T1000 (cell line): ENCODE measurements at places on chromosomes 3 and 15.
A peak's percentile ranks its signal among the peaks of the same experiment; 100 is the strongest.

DNA sequence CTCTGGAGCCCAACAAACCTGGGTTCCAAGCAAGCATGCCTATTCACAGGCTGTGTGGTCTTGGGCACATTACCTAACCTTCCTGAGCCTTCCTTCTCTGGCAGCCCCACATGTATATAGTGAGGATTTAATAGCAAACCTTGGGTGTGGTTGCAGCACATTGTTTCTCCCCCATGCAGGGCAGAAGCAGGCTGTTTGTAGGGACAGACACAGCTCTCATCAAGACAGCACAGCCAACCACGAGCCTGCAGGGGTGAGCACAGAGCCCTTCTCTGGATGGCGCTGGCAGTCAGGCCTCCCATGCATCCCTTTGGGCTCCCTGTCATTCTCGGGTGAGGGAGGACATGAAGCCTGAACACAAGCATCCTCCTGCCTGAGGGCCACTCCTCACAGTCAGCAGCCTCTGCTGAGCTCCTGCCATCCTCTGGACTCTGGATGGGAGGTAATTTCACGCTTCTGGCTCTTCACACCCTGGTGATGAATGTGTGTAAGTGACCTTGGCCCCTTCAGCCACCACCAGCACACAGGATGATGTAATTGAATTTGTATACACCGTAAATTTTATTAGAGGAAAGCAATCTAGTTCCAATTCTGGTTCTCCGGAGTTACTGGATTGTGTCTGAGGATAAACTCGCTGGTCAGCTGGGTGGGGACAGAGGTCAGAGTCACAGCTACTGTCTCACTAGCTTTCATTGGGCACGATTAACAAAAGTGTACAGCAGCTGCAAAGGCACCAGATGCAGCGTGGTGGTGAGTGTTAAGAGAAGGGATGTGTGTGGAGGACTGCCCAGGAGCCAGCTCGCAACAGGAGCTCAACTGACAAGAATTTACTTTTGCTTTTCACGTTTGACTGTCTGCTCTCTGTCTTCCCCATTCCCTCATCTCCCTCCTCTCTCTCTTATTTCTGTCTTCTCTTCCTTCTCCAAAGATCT lies 118.1 kb downstream of the CLSTN2 start:
- DNase-seq, result no peak

DNA sequence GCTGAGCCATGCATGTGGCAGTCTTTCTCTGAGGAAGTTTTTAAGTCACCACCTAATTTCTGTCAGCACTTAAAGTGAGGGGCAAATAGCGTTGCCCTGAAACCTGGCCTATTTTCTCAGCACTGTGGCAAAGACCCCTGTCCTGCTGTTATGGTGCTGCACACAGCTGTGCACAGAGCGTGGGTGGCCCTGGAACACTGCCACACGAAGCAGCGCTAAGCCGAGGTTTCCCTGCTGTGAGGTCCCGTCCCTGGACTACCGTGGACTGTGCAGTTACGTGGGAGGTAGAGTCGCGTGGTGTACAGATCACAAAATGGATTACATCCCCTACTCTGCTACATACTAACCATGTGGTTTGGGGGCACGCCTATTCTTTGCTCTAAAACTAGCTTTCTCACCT lies 101.6 kb upstream of the NR2E3 start:
- no peak for DNase-seq

- no peak for DNase-seq
Measured at GRCh38 chr3:17942856-17943255, 200.4 kb upstream of the TBC1D5 start.

DNA sequence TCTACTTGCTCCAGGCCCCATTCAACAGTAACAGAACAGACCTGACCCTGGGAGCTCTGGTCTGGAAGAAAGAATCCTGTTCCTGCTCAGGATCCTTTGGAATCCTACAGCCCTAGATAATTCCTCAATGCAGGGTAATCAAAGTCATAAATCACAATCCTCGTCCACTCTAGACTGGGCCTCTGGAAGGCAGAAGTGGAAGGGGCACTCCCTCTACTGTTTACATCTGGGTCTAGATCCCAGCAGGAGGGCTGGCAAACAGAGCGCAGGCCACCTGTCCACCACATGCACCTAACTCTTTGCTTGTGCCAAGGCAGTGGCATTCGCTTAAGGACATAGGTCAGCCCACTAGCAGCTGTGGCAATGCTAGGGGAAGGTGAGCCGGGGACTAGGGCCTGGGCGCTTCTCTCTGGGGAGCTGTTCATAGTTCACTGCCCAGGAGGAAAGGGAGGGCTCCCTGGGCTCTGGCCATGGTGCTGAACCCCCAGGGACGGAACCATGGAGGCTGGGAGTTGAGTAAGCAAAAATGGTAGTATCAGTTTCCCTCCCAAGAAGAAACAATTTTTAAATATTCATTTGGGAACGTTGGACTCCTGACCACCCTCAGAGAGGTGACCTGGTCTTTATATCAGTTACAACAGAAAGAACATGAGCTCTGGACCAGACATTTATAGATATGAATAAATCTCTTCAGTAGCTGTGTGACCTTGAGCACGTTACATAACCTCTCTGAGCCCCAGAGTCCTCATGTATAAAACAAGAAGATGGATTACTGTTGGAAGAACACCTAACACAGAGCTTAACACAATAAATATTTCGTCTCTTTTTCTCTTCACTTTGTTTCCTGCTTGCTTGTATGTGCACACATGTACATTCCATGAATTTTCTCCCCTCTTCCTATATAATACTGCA lies 90.2 kb downstream of the NTRK3 start:
- no peak for DNase-seq

GRCh38 chr15:54580643-54581042 lies 602.4 kb downstream of the UNC13C start:
- no peak for DNase-seq

- DNase-seq, result no peak
Measured at GRCh38 chr3:158107605-158108444, 1.6 kb upstream of the SHOX2 start.

DNA sequence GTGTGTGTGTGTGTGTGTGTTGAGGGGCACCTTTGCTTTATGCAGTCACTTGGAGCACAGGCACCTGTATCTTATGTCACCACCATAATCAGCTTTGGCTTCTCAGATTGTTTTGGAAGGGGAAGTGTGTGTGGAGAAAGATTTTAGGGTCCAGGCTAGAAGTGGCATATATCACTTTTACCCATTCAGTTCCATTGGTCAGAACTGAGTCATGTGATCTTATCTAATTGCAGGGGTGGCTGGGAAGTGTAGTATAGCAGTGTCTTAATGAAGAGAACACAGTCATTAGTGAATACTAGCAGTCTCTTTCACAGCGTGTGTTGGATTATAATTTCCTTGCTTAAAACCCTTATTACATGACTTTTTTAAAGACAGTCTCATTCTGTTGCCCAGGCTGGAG lies 20.6 kb downstream of the NCK1 start:
- no peak for DNase-seq

- DNase-seq, result no peak
Measured at GRCh38 chr3:16181361-16181760, 6.9 kb downstream of the GALNT15 start.

GRCh38 chr3:53828581-53828980 lies 17.6 kb downstream of the CHDH start:
- no peak for DNase-seq

DNA sequence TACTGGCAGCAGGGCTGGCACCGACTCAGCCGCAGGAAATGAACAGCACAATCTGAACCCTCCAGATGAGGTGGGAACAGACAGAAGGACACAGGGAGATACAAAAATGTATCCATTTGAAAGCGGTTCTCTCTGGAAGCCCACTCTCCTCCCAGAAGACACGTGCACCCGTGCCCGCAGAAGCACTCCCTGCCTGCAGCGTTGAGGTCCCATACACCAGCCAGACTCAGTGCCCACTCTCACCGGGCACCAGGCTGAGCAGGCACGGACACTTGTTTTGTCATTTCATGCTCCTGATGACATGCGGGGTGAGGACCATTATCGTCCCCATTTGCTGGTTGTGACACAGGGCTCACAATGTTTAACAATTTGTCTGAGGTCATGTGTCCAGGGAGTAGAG lies 297.4 kb upstream of the TLE3 start:
- DNase-seq, result no peak

DNA sequence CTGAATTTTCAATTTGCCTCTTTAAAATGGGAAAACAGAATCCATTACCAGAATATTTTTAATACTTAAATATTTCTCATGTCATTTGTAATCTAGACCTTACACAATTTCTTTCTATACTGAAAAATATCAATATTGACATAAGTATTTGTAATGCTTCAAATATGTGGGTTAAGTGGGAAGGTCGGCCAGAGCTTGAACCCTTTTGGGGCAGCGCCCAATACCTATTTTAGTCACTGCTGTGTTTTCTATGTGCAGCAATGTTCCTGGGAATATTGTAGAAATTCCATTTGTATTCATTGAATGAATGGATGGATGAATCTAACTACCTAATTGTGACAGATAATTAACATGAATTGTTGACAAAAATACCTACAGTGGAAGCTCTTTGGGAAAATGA lies 459.7 kb upstream of the ZNF717 start:
- DNase-seq, result no peak

DNA sequence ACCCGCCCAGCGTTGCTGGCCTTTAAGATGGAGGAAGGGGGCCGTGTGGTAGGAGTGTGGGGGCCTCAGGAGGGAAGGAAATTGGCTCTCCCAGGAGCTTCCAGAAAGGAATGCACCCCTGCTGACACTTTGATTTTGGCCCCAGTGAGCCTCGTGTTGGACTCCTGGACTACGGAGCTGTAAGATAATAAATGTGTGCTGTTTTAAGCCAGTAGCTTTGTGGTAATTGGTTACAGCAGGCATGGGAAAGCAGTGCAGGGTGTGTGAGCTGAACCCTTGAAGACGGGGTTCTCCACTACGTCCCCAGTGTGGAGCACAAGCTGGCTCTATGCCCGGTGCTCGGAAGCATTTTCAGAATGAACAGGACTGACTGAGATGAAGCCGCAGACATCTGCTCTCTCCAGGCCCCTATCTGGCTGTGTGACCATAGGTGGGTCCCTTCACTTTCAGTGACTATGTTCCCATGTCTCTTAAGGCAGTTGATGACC lies 22.9 kb upstream of the CGNL1 start:
- DNase-seq, result no peak

- DNase-seq, result no peak
Measured at GRCh38 chr3:167899093-167899492, 163.6 kb downstream of the SERPINI1 start.

- no peak for DNase-seq
Measured at GRCh38 chr15:65870889-65871533, 1.7 kb downstream of the RAB11A start.

DNA sequence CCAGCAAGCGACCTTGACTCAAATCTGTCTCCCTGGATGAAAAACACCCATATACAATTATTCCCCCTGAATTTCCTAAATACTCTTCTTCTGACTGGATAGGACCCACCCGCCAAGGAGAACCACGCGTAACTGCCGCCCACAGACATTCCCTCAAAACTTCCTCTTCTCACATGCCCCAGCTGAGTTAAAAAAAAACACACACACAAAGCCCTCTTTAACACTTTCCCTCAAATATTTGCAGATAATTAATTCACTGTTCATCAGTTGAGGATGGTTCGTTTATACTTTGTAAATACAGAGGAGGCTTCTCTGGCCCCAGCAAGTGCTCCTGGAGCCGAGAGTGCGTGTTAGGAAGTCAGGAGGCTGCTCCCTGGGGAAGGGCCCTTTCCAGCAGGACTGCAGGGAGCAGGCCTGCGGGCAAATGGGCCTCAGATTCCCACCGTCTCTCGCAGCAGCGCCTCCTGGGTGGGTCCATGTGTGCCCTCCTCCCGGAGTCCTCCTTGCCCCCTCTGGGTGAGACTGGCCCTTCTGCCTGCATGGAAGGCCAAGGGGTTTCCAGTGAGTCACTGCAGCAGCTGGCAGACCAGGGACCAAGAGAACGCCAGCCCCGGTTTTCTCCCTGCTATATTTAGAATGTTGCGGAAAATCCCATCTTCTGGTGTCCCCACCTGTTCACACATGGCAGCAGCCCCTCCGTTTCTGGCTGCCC lies 46.8 kb downstream of the MGLL start:
- DNase-seq, result peak; percentile 78

DNA sequence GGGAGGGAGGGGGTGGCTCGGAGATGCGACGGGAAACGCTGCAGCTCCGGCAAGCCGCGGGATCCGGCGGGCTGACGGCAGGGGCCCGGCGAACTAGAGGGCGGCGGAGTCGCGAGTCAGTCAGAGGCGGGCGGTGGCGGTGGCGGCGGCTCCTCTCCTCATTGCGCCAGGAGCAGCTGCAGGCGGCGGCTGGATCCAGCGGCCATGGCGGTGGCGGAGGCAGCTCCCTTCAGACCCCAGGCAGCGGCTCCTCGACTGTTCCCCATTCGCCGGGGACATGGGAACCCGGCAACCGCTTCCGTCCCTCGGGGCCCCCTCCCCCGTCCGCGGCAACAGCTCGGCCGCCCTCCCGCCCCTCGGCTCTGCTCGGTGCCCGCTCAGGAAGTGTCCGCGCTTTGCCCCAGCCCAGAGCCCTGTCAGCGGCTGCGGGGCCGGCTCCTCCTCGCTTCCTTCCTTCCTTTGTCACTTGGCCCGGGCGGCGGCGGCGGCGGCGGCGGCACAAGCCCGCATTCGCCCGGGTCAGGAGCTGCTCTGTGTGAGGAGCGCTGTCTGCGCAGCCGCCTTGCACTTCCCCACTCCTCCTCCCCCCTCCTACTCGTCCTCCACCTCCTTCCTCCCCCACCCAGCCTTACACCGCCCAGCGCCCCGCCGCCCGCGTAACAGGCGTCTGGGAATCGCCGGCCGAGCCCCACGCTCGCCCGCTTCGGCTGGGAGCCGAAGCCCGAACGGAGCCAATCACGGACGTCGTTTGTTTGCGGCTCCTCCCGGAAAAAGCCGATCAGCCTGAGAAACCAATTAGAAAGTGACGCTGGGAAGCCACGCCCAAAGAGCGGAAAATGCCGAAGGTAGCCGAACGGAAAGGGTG lies at the start of gene GSK3B:
TSS of gene GSK3B (minus strand) at position 537 of the 865 bp plus-strand sequence. CDS start 1,013 bp downstream, outside the sequence.
- DNase-seq, result peak; percentile 74

DNA sequence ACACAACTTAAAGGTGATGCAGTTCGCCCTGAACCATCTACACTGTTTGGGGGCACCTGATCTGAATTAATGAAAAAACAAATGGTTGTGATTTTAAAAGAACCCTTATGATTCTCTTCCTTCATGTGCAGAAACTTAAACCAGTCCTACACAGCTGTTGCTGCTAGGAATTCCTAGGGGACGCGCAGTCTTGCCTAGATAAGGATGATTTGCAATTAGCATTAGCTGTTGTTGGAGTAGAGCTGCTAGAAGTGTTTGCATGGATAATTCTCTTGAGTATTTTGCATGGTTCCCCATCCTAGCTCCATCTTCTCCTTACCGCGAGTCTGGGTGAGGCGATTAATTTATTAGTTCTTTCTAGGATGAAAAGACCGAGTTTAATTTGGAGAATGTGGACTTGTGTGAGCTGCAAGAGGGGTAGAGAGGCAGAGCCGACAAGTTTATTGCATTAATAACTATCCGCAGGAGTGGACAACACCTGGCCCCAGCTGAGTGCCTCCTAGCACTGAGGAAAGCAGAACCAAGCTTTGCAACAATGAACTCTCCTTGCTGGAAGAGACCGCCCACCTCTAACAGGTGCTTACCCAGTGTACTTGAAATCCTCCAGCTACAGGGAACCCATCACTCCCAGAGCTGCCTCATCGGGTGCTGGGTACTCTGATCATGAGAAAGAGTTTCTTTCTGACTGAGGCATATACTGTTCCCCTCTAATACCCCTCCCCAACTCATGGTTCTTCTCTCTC lies 75.0 kb upstream of the WNT7A start:
- no peak for DNase-seq

GRCh38 chr3:148379763-148380382 lies 317.8 kb upstream of the AGTR1 start:
- DNase-seq, result no peak

- DNase-seq, result no peak
Measured at GRCh38 chr3:62049033-62049432, 324.3 kb downstream of the FEZF2 start.

GRCh38 chr15:69375151-69375790 lies 38.9 kb upstream of the KIF23 start:
- no peak for DNase-seq
